Renal pelvis (tissue), 12 donors: ENCODE measurements at places on chromosomes 16 and 17.

DNA sequence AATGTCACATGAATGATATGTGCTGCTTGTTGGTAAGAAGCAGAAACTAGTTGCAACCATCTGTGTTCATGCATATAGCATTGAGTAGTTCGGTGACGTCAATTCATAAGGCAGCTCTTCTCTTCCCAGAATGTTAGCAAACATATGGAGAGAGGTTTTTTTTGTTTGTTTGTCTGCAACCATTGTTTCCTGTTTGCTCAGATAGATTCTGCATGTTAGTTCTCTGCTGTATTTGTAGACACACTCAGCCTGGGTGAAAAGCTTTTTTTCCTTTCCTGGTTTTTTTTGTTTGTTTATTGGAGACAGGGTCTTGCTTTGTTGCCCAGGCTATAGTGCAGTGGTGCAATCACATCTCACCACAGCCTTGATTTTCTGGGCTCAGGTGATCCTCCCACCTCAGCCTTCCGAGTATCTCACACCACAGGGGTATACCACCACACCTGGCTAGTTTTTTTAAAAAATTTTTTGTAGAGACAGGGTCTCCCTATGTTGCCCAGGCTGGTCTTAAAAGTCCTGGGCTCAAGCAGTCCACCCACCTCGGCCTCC lies 16.7 kb downstream of the WSB1 start:
- no peak for DNase-seq

DNA sequence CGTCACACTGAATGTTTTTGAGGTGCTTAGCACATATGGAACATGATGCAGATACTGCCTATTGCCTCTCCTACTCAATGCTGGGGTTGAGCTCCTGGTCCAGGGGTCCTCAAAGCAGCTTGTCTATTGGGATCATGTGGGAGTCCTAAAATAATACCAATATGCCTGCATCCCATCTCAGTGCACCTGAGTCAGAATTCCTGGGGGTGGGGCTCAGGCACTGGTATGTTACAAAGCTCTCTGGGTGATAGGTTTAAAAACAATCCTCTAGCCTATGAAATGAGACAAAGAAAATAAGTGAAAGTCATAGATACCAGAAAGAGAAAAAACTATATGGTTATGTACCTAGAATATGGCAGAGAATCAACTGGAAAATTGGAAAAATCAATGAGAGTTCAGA lies 156.6 kb upstream of the NLRP1 start:
- DNase-seq: no peak

DNA sequence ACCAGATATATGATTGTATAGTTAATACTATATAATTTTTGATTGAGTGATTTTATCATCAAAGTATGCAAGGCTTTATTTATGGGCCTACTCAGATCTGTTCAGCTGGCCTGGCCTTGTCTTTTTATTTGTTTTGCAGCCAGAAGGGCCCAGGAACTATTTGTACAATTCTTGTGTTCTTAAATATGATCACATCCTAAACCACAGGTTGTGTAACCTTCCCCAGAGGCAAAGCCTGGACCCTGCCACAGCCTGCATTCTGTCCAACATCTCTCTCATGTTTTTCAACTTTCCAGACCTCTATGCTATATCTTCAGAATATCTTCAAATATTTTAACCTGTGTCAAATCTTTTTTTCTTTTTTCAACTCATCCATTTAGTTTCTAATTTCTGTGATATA lies 410.4 kb upstream of the MON1B start:
- no peak for DNase-seq

DNA sequence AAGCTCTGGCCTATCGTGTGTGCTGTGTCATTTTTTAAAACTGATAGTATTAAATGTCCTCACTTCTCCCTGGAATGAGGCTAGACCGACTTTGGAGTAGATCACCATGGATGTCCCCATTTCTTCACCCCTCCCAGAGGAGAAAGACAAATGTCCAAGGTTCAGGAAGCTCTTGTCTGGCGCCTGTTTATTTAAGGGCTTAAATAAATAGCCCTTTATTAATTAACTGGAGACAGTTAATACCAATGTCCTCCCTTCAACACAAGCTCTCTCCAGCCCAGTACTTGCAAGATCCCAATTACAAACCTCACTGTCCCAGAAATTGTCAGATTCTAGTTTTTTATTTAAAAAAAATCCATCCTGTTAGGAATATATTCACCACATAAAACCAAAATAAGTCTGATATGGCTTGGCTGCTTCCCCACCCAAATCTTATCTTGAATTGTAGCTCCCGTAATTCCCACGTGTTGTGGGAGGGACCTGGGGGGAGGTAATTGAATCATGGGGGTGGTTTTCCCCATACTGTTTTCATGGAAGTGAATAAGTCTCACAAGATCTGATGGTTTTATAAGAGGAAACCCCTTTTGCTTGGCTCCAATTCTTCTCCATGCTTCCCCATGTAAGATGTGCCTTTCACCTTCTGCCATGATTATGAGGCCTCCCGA lies 344.4 kb downstream of the SHISA9 start:
- no peak for DNase-seq

GRCh38 chr16:23374721-23375510 lies 72.8 kb downstream of the SCNN1B start:
- no peak for DNase-seq

- DNase-seq: no peak
These were observed 6.4 kb upstream of the LGALS3BP start for GRCh38 chr17:78986048-78986648.

DNA sequence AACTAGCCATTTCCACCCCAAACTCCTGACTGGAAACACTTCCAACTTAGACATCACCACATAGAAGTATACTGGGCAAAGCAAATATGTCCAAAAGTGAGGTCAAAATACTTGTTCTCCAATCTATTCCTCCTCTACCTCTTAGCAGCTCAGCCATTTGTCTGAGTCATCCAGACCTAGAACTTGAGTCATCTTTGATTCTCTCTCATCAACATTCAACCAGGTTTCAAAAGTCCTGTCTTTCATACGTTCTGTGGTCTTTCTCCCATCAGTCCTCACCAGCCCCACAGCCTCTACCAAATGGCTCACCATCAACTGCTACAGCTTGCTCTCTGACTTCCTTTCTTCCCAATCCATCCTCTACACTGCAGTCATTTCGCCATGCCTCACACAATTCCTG lies 6.8 kb downstream of the ANKFY1 start:
- no peak for DNase-seq

GRCh38 chr17:81608605-81609004 lies 28.3 kb downstream of the NPLOC4 start:
- DNase-seq: no peak

- DNase-seq: no peak
These were observed 226.6 kb downstream of the GRIN2A start for GRCh38 chr16:9955677-9956076.

DNA sequence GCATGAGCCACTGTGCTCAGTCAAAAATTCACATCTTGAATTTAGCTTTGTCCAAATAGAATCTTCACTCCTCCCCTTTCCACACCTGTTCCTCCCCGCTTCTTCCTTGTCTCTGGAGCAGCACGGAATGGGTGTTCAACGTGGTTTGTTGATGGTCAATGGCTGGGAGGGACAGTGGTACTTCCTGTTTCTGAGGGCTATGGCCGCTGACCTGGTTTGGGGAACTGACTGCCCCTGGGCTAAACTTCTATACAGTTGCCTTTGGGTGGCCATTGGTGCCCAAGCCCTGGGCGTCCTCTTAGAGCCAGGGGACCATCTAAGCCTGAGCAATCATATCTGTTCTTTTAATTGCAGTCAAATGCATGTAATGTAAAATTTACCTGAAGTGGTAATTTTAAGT lies 19.1 kb upstream of the WFIKKN2 start:
- DNase-seq: no peak

- DNase-seq: no peak
These were observed 45.1 kb downstream of the IRX3 start for GRCh38 chr16:54241525-54241924.
